ENCODE measurements at places on chromosomes 7 and 10.
A peak's percentile ranks its signal among the peaks of the same experiment; 100 is the strongest.

DNA sequence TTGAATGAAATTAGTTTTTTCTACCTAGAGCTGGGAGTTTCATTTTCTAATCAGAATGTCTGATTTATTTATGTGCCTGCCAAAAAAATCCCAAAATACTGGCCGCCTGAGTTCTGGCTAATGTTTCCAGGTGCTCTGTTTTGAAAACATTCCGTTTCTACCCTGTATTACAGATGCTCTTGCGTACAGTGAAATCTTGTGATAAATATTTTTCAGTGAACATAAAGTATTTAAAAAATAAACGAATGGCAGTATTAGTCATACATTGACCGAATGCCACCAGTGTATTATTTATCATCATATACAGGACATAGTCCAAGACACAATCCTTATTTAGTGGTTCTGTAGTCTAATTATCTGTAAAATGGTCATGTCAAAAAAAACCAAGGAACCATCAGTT, 102.8 kb downstream of the KAT6B start:
- peak; percentile 47 for DNase-seq

GRCh38 chr10:96685306-96685705, 35.0 kb downstream of the PIK3AP1 start:
- DNase-seq: no peak

DNA sequence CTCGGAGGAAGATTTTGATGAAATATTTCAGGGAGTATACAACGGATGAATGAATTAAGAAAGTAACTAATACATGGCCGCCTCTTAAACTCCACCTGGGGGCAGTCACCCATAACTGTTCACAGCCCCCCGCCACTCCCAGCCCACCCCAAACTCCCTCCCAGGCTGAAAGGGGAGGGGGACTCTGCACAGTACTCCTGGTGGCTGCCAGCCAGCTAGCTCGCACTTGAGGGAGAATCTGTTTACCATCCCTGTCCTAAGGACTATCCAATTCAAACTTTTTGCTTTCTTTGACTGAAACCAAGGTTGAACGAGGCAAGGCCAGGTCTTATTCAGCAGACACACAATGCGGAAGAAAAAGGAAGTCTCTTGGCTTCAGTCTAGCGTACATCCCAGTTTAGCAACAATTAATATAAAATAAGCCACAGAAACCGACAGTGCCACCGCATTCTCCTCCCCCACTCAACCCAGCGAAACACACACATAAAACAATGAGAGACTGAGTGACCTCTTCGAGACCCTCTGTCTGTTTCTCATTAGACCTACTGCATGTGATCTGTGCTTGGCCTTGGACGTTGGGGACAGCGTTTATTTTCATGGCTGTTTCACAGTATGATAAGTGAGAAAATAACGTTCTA, 219.5 kb downstream of the GLI3 start:
- no peak for DNase-seq

- DNase-seq: peak; percentile 45
Observed at GRCh38 chr7:106313456-106313901, 28.7 kb upstream of the NAMPT start.

DNA sequence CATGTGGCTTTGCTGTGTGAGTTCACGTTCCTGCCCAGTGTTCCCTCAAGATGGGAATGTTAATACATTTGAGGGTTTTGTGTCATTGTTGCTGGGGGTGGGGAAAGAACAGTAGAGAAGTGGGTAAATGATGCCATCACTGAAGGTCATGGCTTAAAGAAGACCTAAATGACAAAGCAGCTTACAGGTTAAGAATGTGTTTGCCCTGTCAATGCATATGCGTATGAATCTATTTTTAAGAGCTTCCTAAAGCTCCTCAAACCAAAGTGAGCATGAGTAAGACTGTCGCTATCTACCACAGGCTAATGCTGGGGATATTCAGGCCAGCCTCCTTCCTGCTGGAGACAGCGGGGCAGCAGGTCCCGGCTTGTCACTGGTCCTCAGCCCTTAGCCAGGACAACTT, 162.9 kb downstream of the CREB5 start:
- DNase-seq: peak; percentile 35

- DNase-seq: peak; percentile 63
Observed at GRCh38 chr7:80699045-80699638, 60.7 kb downstream of the CD36 start.

DNA sequence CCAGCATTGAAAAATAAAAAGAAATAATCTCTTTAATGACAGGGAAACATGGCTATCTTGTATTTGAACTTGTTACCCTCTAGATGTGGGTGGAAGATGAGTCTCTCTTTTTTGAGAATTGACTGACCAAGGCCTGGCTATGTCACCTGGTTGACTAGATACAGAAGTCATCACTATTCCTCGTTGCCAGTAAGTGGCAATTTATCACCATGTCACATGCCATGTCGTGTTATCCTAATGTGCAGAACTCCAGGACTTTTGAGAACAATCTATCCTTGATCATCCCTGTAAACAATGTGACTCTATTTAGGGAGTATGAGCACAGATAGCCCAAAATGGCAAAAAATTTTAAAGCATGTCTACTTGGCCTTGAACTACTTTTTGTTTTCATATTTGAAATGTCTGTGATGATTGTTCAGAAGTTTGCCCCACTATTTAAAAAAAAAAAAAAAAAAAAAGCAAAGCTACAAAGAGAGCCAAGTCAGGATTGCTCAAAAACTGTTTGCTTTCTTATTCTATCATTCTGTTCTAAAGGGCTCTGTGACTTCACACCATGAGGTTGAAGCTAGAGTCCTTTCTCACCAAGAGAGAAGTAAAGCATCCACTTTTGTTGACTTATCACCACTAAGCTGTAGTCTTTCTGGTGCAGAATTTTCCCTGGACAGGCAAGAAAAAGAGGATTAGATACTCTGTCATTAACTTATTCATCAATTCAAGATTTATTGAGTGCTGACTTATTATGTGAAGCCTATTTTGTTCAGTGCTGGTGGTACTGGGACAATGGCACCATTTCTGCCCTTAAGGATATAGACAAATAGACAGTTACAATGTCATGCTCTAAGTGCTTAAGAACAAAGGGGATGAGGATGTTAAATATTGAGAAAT, 10.4 kb upstream of the WIPF3 start:
- DNase-seq: no peak

DNA sequence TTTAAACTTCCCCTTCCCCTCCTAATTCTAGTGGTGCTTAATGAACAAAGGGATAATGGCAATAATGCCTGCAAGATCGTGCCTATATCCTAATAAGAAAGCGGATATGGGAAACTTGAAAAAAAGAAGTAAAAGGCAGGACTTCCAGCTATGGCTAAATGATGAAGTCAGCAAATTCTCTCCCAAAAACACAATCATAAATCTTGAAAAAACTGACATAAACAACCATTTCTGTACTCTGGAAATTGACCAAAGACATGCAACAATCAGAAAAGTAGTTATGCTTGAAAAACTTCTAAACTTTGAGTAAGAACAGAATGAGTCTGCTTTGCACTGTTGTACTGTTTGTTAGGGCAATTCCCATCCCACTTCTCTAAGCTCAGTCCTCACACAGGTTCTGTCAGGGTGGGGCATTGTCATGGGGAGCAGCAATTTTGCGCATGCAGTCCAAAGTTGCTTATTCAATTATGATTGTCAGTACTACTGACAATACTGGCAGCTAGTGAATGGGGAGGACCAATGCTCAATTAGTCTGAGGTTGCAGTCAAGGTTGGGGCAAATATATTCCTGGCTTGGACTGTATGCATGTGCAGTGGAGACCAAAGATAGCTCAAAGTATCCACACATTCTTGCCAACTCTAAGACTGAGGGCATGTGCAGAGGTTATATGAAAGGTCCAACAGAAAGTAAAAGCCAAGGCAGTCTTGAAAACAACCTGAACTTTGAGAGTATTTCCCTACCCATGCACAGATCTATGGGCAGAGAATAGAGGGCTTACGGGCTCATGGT, 34.1 kb upstream of the ARHGAP22 start:
- DNase-seq: no peak

- DNase-seq: peak; percentile 80
Observed at GRCh38 chr10:29120216-29120615, 168.7 kb upstream of the LYZL1 start.

GRCh38 chr10:79374312-79375191, 27.3 kb downstream of the PPIF start:
- peak; percentile 61 for DNase-seq

DNA sequence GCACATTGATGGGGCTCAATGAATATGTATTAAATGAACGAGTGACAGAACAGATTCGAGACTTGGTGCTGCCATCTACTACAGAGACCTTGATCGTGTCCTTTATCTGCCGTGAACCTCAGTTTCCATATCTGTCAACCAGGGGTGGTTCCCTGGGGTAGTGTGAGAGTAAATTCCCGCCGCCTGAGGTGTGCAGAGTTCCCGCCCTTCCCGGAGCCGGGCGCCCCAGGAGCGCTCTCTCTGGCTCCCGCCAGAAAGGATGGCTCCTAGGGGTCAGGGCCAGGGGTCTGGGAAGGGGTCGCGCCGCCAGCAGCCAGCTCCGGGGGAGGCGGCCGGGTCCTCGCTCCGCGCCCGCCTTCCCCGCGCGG, 333 bp upstream of the PLCE1 start:
- no peak for DNase-seq

GRCh38 chr10:93123766-93124165, 50.1 kb downstream of the CYP26A1 start:
- DNase-seq: no peak

DNA sequence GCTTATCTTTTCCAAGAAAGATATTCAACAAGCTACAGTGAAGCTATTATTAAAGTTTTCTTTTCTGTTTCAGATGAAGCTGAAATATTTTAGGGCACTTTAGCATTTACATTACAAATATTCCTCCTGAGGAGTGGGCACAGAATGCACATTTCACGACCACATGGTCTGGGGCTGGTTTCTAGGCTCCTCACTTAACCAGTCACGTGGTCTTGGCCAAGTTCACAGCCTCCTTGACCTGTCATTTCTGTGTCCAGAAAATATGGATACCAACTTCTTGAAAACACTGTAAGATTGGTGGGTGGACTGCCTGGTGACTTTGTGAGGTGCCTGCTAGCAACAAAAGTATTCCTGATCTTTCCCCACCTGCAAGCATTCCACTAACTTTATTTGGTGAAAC, 70.9 kb downstream of the FAM171A1 start:
- DNase-seq: no peak

- DNase-seq: peak; percentile 30
Observed at GRCh38 chr7:141754939-141755338, 9.0 kb upstream of the TAS2R3 start.
